ENCODE measurements at places on chromosomes 4 and X.
A peak's percentile ranks its signal among the peaks of the same experiment; 100 is the strongest.

DNA sequence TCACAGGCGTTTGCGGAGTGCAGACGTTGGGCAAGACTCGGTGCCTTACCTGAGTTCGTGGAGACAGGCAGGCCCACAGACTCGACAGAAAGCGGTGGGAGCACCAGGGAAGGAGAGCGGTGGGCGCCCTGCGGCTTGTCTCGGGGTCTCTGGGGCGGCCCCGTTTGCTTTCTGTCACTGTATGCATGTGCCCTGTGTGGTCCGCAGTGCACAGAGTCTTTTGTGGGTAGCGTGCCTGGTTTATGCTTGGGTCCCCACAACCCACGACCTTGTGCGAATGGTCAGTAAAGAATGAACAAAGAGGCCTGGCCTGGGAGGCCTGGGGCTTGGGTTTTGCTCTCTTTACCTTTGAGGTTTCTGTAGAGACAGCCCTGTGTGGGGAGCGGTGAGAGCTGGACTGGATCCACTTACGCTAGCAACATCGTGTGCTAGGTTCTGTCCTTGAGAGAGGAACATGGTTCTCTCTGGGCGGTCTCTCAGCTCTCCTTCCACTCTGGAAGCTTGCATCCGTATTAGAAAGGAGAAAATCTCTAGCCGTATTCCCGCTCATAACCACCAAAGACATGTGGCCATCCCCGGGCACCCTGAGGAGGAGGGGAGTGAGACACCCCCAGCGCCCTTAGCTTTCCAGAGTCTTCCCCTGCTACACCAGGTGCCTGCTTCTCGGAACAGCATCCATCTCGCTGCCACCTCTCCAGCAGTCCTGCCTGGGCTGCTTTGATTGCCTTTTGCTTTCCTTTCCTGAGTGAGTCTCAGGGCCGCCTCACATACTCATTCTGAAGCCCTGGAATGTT, 1.2 kb downstream of the TADA2B start:
- no peak for DNase-seq

DNA sequence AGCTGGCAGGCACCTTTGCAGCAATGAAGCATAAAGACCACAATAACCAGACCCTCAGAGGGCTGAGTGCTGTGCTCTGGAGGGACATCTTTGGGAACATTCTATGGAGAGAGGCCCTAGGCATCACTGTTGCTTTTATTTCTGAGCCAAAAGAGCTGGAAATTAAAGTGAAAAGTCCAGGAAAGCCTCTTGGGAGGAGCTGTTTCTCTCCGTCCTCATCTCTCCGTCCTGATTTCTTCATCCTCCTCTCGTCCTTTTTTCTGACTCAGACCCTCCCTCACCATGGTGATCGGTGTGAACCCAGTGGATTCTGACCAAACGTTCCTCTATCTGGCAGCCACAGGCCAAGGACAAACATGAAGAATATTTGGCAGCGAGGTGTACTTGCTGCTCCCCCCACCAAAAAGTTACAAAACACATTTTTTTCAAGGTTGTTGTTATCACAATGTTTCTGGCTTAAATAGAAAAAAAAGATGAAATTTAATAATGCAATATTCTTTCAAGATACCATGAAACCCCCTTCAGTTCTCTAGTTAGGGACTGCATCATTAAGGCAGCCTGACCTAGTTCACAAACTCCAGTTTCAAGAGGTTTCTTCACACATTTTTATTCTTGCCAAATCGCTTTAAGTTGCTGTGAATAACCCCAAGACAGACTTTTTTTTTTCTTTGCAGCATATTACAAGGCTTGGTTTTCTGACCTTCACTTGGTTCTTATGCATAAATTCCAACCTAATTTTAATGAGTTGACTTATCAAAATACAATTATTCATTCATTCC, 80.2 kb downstream of the SCD5 start:
- DNase-seq = no peak

DNA sequence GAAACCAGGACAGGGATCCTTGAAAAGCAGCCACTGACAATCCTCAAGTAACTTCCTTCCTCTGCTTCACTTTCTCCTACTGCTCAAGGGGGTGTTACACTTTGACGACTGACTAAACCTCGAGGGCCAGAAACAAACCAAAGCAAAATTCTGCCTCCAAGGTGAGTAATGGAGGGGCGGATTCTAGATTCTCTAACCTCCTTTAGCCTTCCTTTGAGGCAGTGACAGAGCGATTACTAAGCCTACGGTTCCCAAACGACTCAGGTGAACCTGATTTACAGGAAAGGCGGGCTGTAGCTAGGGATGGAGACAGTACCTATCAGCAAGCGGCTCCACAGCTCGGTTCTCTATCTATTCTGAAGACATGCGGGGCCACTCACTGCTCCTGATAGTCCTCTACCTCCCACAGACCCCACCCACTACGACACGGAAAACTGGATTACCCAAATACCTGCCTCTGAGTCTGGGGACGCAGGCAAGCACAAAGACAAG, 487 bp downstream of the TBCK start:
- peak; percentile 61 for DNase-seq

- no peak for DNase-seq
Observed at GRCh38 chr4:67250131-67250896, 295.0 kb downstream of the CENPC start.

- DNase-seq = peak; percentile 52
Observed at GRCh38 chrX:2710041-2710840, 19.1 kb downstream of the CD99 start.

DNA sequence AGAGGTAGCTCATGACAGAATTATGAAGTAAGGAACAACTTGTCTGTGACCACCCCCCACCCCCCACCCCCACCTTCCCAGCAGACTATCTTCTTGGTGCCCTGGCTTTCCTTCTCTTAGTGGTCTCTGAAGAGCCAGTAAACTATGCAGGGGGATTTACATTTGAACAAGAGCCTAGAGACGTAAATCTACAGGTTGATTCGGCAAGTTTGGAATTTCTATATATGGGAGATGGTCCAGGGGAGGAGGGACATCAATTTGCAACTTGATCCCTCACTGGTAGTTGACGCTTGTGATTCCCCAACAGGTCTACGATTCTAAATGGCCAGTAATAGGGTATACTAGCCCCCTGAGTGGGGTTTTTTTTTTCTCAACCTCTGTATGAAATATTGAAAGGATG, 36.7 kb downstream of the IL13RA1 start:
- DNase-seq = no peak

DNA sequence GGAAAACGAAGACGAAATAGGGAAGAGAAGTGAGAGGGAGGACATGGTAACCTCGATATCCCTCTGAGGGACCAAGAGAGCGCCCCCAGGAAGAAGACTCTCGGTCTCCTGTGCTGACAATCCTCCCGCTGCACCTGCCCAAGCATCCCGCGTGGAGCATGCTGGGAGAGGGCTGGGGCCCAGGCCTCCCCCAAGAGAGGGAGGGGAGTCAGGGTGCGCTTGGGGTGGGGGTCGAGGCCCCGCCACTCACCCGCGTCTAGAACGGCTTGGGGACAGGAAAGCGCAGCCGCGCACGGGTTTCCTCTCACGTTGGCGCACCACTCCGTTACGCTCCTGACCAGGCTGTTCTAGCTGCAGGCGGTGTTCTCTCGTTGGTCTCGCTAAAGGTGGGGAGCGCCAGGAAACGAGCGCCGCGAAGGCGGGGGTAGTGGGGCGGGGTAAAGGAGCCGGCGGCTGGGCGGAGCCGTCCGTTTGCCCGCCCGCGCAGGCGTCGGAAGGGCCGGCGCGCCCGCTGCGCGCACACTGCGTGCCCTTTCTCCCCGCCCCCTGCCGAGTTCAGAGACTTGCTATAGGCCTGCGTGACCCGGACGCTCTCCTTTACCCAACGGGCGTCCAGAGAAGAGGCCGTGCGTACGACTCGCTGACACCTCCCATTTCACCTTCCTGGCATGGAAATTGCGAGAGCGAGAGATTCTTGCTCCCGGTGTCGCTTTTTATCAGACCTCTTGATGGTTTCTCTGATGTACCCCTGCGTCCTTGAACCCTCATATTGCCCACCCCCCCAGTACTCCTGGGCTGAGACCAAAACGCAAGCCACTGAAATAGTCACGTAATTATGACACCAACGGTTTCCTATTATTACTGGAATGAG, at the start of gene C1GALT1C1:
Gene C1GALT1C1 (minus strand): TSS at position 388 of the 871 bp plus-strand sequence. CDS start 2,888 bp downstream, outside the sequence.
- DNase-seq = peak; percentile 94

DNA sequence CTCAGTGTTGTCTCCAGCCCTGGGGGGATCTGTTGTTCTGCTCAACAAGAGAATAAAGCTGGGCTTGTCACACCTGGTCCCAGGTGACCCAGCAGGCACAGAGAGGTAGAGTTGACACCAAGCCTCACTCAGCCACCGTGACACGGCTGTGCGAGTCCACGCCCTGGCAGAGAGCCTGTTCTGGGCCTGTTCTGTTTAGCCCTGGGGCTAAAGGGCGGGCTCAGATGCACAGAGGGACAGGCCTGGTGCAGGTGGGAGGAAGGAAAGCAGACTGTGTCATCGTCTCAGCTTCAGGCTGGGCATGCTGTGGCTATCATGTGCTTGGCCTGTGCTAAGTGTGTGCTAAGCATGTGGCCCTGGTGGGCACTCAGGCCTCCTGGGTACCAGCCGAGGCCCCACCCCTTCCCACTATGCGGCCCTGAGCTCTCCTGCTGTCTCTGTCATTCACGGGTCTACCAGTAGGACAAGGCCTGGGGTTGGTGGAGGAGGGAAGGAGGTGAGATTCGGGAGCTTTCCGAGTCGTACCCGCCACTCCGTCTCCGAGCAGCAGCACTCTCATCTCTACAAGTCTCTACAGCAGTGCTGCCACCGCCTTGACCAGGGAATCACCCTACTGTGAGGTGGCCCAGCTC, 10.8 kb downstream of the WFS1 start:
- no peak for DNase-seq

- DNase-seq = no peak
Observed at GRCh38 chrX:68461093-68461492, 27.8 kb upstream of the OPHN1 start.

- DNase-seq = no peak
Observed at GRCh38 chr4:25861280-25861950, 1.4 kb downstream of the SEL1L3 start.

- peak; percentile 58 for DNase-seq
Observed at GRCh38 chrX:23902419-23902818, 5.3 kb downstream of the APOO start.

GRCh38 chrX:13319953-13320352, at the start of gene ATXN3L:
Gene ATXN3L, minus strand, starts transcription at chrX:13320053. Its CDS starts 119 bp downstream, at chrX:13319934.
- DNase-seq = no peak

DNA sequence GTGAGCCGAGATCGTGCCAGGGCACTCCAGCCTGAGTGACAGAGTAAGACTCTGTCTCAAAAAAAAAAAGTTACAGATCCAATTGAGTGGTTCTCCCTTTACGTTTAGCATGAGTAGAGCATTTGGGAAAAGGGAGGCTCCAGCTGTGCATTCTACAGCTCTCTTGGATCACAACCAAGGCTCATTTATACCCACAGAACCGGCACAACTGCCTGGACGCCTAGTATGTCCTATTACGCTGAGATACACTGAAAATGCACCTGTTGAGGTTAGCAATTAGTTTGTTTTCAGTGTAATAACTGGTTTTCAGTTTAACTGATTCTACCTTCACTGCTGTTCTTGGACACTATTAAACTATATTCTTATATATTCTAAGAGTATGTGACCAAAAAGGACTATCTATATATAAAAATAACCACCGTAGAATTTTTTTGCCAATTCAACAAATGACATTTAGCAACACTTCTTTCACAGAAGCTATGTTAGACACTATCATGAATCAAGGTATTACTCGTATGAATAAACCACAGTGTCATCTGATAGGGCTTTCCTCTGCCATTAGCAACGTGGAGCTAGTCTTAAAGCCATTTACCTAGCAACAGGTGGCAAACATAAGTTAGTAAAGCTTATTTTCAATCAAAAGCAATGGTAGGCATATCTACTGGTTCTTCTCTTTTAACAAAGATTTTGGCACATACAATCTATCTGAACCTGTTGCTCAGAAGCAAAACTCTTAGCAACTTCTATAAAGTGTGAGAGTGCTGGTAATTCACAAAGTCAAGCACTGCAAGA, 3.6 kb downstream of the OTUD4 start:
- peak; percentile 52 for DNase-seq

DNA sequence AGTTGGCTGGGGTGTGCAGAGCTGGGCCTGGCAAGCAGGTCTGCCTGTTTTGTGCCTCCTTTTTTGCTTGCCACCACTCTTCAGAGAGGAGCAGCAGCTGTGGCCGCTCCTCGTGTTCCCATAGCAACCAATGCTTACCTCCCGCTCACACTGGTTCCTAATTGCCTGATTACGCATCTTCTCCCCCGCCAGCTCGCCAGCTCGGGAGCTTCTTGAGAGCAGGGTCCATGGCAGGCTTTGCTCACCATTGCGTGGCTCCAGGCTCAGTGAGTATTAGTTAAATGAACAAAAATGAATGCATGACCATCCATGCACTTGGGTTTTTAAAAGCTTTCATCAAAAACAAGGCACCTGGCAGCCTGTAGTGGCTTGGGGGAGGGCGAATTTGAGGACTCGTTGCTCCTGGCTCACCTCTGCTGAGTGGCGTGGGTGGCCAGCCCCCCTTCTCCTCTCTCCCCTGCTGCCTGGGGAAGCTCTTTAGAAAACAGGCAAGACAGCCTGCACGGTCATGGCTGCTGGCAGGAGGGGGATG, 14.2 kb upstream of the PJA1 start:
- DNase-seq = no peak

DNA sequence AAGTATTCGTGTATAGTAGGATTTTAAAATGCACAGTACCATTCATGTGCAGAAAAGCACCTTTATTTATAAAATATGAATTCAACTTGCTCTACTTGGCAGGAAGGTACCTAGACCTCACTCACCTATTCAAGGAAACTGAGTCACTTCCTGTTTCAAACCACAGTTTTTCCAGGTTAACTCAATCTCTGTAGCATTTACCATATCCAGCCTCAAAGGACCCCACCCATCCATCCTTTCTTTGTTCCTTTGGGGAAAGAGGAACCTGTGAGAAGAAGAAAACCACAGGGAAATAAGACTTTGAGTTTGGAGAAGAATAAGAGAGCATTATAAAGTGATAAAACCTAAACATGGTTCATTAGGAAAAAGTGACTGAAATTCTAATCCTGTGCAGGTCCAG, 250.7 kb downstream of the CBR4 start:
- no peak for DNase-seq

- DNase-seq = no peak
Observed at GRCh38 chr4:10175626-10176025, 59.0 kb upstream of the WDR1 start.

DNA sequence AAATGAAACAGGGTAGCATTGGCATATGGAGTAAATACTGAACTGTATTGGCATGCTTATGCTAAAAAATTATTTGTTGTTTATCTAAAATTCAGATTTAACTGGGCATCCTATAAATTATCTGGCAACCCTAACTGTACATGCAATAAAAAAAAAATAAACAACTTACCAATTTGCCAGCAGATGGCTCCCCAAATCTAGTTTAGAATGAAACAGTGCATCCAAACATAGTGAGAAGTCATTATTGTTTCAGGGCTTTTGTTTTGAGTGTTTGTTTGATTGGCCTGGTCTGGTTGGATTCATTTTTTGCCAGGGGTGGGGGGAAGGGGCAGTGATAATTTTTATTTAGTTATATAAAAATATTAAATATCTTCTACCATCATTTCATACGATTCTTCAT, 12.8 kb upstream of the NSUN7 start:
- no peak for DNase-seq

GRCh38 chr4:7581477-7581876, 146.7 kb upstream of the PSAPL1 start:
- no peak for DNase-seq

GRCh38 chrX:130896802-130897501, 6.1 kb downstream of the ENOX2 start:
- no peak for DNase-seq
